ENCODE measurements at places on chromosomes 2 and 18.

DNA sequence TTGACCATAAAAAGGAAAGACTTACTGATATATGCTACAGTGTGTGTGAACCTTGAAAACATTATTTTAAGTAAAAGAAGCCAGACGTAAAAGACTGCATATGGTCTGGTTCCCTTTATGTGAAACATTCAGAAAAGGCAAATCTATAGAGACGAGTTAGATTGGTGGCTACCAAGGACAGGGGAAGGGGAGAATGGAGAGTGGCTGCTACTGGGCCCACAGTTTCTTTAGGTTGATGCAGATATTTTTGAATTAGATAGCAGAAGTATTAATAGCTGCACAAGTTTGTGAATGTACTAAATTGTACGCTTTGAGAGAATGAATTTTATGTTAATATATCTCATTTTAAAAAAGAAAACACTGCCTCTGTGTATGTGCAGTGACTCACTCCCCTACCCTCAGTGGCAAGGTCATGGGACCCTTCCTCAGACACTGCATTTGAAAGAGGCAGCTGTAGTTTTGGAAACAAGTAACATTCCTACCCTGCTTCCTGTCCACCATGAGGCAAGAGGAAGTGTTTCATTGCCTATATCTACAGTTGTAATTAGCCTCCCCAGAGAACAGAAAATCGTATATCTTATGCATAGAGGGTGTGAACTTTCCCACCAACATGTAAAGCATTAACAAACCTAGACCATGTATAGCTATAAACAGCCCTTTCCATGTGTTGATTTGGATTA lies 29.8 kb upstream of the ARMC9 start:
- DNase-seq: no peak

- DNase-seq: no peak
These were observed 56.1 kb upstream of the FHL2 start for GRCh38 chr2:105454801-105455485.

DNA sequence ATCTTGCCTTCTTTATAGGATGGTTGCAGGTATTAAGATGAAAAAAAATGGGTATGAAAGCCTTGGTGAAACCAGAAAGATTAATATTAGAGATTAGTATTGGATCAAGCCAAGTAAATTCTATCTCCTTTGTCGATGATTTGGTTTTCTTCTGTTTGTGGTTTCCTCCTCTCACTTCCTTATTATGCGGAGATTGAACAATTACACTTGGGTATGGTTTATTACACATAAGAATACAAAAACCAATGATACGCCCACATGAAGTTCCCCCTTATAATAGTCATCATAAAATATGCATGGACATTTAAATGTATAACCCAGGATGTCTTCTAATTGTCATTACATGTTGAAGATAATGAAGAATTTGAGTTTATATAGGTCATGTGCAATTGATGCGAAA lies 4.9 kb downstream of the LTBP1 start:
- no peak for DNase-seq

DNA sequence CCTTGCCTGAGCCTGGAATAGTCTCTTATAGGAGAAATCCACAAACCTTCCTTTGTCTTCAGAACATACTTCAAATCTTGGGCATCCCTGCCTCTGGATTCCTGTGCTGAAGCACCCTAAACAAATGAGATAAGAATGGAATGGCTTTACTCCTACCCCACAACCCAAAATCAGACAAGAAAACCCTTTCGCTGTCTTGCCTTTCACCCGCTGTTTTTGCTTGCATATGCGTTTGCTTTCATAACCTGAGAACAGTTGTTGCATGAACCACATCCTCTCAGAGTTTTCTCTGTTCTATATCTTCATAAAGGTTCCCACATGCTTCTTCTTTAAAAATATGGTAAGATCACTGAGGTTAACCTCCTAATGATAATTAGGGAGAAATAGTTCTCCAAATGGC lies 132.1 kb upstream of the MAP3K20 start:
- no peak for DNase-seq

GRCh38 chr18:58699551-58699950 lies 28.3 kb downstream of the MALT1 start:
- no peak for DNase-seq

GRCh38 chr2:206614811-206615210 lies 27.5 kb upstream of the FAM237A start:
- no peak for DNase-seq

- DNase-seq: no peak
These were observed 33.0 kb downstream of the ADI1 start for GRCh38 chr2:3486047-3487027.

- no peak for DNase-seq
These were observed 1.3 kb upstream of the ZNF24 start for GRCh38 chr18:35345460-35345921.

DNA sequence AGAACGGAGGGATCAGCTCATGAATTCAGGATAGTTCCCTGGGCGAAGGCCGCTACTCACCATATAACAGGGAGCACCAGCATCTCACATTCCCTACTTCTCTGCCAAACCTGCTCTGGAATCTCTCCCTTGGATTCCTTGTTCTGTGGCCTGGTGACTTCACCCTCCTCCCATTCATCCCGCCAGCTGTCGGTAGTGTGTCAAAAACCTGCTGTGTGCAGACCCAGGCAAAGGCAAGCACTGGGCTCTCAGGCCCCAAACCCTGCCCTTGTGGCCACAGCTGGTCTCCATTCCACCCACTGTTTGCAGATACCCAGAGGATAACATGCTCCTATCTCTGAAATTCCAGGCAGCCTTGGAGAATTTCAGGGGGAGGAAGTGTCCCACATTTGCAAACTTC lies 151.6 kb downstream of the CAPN13 start:
- DNase-seq: no peak

- no peak for DNase-seq
These were observed 291.8 kb upstream of the TNP1 start for GRCh38 chr2:217151509-217152206.

DNA sequence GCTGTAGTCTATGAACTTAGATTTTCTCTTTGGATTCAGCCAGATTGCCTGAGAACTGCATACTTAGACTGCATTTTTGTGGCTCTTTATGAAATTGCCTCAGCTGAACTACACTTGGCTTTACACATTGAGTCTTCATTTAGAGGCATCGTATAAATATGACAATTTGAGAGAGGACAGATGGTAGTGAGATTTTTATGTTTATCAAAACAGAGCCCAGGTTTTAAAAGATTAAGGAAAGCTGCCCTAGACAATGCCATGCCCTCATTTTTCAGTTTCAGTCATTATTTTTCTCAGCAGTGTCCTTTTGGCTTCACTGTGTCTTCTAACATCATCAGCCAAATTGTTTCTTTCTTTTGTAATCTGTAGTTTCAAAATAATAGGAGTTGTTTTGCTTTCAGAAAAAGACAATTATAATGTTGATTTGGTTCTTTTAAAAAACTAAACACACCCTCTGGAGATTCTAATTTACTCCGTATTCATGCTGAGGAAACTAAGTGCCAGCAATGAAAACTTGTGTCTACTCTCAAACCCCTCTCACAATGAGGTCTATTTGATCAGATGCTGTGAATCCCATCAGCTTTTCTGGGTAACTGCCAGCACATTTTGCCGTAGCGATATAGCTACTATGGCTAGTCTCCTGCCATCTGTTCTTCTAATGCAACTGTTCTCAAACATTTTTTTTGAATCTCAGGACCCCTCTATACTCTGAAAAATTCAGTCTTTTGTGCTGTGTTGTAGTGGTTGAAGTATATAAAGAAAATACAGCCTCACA lies 46.2 kb downstream of the TWSG1 start:
- DNase-seq: no peak

GRCh38 chr2:143905587-143905986 lies 614.3 kb downstream of the ZEB2 start:
- no peak for DNase-seq

- DNase-seq: no peak
These were observed 83.4 kb downstream of the MYCN start for GRCh38 chr2:16023506-16024360.
